ENCODE measurements at places on chromosomes 12 and 14. TPM values are rescaled to one million over a fixed set of nuclear protein-coding genes. Genes with fewer than 3 reads are reported as not detected.

Gene TAS2R50
- 0.67 TPM for polyA plus RNA-seq

Gene CYP27B1
- polyA plus RNA-seq, result not detected

Gene TPH2
- polyA plus RNA-seq, result not detected

Gene STXBP6
- polyA plus RNA-seq, result 31.2 TPM

Gene TCL1A
- 0.46 TPM for polyA plus RNA-seq

Gene CDH24
- 7.0 TPM for polyA plus RNA-seq

Gene SLCO1B1
- not detected for polyA plus RNA-seq

Gene KRT77
- not detected for polyA plus RNA-seq

Gene PTPRO
- 0.45 TPM for polyA plus RNA-seq

Gene TMEM233
- polyA plus RNA-seq, result 0.14 TPM

Gene PLBD1
- 12.9 TPM for polyA plus RNA-seq

Gene TAS2R46
- polyA plus RNA-seq, result not detected

Gene KCNJ8
- 17.2 TPM for polyA plus RNA-seq

Gene B3GNT4
- polyA plus RNA-seq, result 0.56 TPM
